ENCODE measurements at places on chromosomes 13 and 19. TPM values are rescaled to one million over a fixed set of nuclear protein-coding genes. Genes with fewer than 3 reads are reported as not detected.

- peak; percentile 90 for DNase-seq
These were observed 18.5 kb downstream of the LYPD3 start for GRCh38 chr19:43446746-43447489.

DNA sequence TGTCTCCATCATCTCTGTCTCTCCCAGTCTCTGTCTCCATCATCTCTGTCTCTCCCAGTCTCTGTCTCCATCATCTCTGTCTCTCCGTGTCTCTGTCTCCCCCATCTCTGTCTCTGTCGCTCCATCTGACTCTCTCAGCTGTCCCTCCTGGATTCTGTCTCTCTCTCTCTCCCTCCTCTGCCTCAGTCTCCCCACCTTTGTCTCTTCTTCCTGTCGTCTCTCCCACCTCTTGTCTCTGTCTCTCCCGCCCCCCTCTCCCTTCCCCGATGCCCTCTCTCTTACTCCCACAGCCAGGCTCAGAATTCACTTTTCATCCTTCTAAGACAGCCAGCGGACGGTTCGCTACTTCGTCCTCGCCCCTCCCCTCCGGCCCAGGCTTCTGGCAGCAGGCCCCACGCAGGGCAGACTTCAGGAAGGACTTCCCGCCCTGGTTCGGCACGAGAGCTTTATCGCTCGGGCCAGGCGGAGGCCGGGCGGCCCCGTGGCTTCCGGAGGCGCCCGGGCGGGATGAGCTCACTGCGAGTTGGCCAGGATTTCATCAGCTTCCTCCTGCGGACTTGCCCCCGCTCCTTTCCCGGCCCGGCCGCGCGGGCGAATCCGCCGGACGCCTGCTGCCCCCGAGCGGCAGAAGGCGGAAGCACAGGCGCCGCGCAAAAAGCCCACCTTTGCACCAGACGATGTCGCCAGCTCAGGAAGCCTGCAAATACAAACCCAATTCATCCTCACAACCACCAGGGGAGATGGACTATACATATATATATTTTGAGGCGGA lies 12.4 kb upstream of the CCDC9 start:
- DNase-seq: peak; percentile 98

DNA sequence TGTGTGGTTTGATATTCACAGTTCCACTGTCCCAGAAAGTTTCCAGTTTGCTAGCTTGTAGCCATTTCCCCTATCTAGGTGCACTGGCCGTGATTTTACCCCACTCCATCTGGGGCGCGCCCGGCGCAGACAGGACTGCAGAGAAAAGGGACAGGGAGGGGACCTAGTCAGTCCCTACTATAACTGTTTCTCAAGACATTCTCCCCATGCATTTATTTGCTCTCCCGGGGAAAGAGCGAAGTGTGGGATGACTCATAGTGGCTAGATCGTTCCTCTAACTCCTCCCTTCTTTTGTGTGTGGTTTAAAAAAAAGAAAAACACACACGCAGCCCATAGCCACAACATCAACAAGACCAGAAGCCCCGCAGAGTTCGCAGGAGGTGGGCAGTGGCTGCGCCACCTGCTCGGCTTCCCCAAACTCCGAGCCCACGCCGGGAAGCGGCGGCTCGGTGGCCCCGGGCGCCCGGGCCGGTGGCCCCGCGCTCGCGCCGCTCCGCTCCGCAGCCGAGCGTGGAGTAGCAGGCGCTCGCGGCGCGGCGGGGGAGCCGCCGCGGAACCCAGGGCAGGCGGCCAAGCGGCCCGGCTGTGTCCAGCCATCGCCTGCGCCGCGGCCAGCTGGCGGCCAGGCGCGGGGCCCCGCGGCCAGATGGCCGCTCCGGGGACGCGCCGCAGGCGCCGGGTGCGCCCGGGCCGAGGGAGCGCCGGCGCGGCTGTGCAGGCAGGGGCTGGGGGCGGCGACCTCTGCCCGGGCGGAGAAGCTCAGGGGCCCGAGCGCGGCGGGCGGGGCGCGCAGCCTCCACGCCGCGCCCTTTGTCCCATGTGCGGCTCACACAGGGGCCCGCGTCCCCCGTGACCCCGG lies 653 bp downstream of the TMTC4 start:
- no peak for DNase-seq

DNA sequence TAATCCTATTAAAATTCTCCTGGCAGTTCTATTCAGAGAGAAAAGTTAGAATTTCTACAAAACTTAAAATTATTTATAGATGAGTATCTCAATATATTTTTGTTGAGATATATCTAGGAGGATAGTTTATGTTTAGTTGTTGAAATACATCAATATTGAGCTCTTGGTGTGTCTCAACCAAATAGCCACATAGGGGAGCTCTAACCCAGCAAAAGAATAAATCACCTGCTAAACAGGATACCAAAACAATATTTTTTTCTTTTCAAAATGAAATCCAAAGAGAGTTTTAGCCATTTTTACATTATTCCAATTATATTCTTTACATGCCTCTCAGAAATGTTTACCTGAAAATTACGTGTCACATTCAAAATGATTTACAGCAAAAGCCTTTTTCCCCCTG lies 954.7 kb downstream of the SLITRK6 start:
- no peak for DNase-seq

- no peak for DNase-seq
These were observed 31.4 kb downstream of the NFIX start for GRCh38 chr19:13026462-13027370.

DNA sequence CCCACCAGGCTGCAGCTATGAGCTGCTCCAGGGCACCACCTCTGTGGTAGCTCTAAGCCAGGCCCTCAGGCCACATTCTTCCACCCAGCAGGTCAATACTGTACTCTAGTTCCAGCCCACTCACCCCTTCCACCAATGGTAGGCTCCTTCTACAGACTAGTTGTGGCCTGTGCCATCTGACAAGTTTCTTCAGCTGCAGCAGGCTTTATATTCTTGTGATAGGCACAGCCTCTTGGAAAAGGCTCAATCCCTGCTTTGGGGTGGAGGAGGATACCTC lies 8.5 kb downstream of the MICU2 start:
- no peak for DNase-seq

DNA sequence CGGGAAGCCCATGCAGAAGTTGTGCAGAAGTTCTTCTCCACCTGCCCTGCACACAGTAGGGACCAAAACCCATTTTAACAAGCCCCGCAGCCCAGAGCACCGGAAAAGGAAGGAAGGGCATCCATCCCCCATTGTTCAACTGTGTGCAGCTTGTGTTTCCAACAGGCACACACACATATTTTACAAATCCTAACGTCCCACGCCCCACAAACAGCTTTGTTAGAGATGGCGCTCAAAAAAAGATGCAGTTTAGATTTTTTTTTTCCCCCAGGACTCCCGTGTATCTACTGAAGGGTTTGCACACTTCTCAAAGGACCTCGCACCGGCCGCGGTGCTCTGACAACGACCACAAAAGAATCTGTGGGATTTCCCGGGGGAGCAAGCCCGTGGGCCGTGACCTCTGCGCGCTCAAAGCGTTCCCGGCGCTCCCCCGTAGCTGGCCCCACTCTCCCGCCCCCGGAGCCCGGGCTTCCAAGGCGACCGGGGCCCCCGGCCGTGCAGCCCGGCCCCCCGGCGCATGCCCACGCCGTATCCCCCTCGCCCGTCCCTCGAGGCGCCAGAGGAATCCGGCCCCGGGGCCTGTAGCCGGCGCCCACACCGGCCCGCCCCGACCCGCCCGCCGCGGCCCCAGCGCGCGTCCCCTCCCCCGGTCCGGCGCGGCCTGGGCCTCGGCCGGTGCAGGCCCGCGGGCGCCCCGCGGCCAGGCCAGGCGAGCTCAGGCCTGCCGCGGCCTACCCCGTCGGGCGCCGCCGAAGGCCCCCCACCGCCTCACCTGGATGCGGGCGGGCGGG lies 523 bp downstream of the ELAVL1 start:
- DNase-seq: no peak

GRCh38 chr19:30784850-30785457 lies 412.8 kb downstream of the ZNF536 start:
- peak; percentile 83 for DNase-seq

SIGLEC11 gene
- total RNA-seq: 0.27 TPM

- DNase-seq: no peak
These were observed 164.3 kb upstream of the PABPC3 start for GRCh38 chr13:24931450-24932251.

GRCh38 chr13:94708031-94708859 lies 4.1 kb downstream of the SOX21 start:
- DNase-seq: no peak

GRCh38 chr19:51036519-51036918 lies 1.7 kb upstream of the KLK12 start:
- no peak for DNase-seq

DNA sequence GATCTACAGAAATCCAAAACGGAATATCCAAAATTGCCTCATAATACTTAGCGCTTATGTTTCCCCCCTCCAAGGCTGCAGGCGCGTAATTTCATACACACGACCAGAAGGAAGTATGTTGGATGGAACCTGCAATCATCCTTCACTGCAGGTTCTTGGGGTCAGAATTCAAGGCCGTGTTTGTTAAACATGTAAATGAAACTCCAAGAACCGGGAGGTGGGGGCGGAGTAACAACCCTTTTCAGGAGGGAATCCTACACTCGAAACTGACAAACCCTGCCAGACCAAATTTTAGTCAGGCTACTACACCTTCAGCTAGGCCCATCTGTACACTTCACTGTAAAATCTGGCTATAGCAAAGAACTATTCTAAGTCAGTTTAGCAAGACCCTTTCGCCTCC lies 1.3 kb downstream of the ZNF607 start:
- no peak for DNase-seq

DNA sequence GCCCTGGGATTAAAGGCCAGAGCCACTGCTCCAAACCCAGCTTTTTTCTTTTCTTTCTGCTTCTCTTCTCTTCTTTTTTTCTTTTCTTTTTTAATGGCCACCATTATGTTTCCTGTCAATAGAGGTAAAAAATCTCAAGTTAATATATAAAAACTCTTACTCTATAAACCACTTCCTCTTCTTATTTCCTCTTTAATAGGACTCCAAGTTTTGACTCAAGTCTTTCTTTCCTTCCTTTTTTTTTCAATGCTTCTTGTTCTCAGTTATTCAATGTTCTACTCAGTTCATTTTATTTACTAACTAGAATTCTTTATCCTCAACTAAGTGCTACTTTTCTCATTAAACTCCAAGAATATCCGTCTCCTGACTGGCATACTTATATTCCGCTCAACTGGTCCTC lies 27.1 kb upstream of the MYCBP2 start:
- DNase-seq: no peak

ZNF701 gene
- 20.7 TPM for total RNA-seq

Data from cardiac septum (tissue), 1 donor.